ENCODE measurements at places on chromosomes 11 and 22.

DNA sequence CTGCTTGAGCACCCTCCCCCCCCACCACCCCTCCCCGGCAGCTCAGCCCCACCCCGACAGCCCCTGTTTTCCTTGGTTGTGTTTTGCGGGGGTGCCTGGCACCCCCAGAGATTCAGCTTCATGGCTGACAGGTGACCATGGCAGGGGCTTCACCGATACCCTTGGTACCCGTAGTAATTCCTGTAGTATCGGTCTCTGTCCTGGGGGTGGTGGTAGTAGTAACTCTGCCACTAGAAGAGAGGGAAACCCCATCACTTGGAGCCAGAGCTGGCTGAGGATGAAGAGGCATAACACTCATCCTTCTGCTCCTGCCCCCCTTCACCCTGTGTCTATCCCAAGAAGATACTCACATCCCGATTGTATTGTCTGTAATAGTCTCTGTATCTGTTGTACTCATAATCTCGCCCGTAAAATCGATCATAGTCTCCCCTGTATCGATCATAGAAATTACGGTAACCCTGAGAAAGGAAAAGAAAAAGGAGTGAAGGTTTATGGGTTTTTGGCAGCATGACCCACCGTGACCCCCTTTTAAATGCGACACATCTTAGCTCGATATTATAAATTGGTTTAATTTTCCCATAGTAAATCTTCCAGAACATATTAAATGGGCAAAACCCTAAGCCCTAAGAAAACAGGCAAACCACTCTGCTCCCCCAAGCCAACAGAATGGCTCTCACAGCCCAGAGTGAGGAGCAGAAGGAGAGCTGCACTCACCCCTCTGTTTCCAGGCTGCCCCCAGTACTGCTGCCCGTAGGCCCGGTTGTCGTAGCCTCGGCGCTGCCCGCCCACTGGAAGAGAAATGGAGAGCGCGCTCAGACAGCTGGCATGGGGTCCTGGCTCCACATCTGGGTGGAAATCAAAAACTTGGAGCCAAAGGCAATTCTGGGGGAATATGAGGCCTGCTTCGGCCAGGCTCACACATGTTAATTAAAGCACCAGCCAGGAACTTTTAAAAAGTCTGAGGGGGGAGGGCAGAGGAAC, 8.0 kb downstream of the GNG3 start:
- no peak for DNase-seq

DNA sequence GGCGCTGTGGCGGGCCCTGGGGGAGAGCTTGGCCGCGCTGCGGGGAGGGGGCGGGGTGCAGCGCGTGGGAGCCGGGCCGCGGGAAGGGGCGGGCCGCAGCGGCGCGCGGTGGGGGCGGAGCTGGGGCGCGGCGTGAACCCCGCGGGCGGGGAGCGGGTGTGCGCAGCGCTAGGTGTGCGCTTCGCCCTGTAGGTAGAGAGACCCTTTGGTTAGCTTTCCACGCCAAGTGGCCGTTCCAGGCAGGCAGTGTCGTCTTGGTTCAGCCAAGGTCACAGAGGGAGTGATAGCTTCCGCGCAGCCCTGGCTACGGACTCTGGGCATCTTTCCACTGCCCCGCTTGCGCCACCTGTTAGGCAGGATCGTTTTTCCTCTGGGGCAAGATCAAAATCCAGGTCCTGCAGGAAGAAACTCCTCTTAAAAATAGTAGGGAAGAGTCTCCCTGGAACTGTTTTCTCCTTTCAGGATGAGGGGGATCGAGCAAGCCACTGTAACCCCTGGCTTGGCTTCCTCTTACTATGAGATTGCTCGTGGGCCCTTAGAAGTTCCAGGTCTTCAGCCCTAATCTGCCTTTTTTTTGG, 434 bp downstream of the BANF1 start:
- no peak for DNase-seq

- no peak for DNase-seq
These were observed 326.4 kb downstream of the GUCY1A2 start for GRCh38 chr11:106691807-106692365.

DNA sequence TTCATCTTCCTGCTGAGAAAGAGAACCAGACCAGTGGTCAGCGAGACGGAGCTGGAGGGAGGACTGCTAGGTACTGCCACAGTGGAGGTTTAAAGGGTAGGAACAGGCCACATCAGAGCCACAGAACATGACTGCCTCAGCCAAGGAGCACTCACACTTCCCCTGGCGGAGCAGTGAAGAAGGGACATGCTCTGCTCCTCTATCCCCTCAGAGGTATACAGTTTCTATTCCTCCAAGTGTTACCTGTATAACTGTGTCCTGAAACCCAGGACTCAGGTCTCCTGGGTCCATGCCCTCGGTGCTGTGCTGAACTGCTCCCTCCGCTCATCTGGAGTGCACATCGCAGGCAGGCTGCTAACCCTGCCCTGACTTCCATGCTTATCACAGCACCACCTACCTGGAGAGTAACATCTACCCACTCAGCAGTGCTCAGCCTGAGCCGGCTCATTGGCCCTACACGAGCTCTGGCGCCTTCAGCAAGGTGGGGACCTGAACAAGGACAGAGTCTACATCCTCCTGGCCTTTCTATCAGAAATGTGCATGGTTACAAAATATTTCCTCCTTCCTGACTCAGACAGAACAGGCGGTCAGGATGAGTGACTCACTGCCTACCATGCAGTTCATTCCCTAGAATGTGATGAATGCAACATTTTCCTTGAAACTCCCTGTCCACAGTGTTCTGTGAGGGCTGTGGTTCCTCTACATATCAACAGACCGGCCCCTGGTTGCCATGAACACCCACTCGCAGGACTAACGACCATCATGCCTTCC, 52.9 kb downstream of the C11orf58 start:
- no peak for DNase-seq

GRCh38 chr11:57330029-57330428, 5.3 kb upstream of the TNKS1BP1 start:
- no peak for DNase-seq

- DNase-seq: no peak
These were observed 465 bp downstream of the SUN2 start for GRCh38 chr22:38755155-38755910.

- DNase-seq: no peak
These were observed 29.3 kb downstream of the RRP7A start for GRCh38 chr22:42490243-42490832.

DNA sequence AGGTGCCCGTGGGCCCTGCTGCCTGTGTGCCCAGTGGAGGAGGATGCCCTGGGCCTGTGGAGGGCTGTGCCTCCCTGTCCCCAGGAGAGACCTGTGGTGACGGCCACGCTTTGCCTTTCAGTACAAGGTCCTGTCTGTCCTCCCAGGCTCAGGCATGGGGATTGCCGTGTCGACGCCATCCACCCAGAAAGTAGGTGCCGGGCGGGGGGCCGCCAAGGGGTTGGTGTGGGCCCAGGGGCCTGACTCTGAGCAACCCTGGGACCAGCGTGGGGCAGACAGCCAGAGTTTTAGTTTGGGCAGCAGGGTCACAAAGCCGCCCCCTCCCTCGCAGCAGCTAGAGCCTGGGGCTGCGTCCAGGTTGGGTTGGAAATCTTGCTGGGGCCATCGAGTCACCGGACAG, 56.3 kb downstream of the GRAMD4 start:
- no peak for DNase-seq

DNA sequence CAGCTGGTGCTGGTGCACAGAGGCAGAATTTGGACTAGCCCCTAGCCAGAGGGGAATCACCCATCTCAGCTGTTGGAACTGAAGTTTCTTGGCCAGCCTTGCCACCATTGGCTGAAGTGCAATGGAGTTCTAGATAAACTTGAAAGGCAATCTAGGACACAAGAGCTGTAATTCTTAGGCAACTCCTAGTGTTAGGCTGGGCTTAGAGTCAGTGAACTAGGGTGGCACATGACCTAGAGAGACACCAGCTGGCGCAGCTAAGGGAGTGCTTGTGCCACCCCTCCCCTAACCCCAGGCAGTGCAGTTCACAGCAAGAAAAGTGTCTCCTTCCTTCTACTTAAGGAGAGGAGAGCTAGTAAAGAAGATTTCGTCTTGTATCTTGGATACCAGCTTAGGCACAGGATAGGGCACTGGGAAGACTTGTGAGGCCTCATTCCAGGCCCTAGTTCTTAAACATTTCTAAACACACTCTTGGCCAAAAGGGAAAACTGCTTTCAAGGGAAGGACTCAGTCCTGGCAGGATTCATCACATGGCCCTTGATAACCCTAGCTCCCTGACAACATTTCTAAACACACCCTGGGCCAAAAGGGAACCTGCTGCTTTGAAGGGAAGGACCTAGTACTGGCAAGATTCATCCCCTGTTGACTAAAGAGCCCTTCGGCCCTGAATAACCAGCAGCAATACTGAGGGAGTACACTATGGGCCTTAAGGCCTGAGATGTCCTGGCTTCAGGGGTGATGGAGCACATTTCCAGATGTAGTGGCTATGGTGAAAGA, 53.4 kb downstream of the XRRA1 start:
- no peak for DNase-seq

GRCh38 chr11:121070951-121071845, 29.8 kb upstream of the TECTA start:
- no peak for DNase-seq

DNA sequence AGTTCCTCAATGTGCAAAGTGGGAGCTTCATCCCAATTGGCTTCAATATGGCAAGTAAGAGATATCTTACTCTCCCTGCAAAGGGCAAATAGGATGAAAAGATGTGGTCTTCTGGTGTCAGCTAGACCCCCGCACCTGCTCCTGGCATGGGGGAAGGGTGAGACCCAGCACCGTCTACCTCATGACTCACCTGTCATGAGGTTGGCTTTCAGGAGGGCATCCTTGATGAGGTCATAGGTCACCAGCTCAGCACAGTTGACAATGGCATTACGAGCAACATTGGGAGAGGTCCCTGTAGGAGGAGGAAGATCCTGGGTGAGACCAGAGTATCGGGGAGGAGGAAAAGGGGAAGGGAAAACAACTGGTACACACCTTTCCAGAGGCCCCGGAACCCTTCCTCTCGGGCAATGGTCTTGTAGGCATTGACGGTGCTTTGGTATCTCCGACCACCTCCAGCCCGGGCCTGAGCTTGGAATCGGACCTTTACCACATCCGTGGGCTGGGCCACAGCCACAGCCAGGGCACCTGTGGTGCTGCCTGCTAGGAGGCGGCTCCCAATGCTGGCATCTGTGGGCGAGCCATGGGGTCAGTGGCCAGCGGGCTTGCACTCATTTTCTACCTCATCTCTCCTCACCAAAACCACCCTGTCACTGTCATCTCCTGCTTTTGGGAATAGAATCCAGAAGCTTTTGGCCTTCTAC, 6.0 kb downstream of the UCP2 start:
- no peak for DNase-seq

Measured in stimulated activated CD8-positive, alpha-beta memory T cell treated with anti-CD3 and anti-CD28 coated beads, Interleukin-15, amount 100 ng/mL, for 24 hours (primary cell).